ENCODE measurements at places on chromosomes 2 and 18.

DNA sequence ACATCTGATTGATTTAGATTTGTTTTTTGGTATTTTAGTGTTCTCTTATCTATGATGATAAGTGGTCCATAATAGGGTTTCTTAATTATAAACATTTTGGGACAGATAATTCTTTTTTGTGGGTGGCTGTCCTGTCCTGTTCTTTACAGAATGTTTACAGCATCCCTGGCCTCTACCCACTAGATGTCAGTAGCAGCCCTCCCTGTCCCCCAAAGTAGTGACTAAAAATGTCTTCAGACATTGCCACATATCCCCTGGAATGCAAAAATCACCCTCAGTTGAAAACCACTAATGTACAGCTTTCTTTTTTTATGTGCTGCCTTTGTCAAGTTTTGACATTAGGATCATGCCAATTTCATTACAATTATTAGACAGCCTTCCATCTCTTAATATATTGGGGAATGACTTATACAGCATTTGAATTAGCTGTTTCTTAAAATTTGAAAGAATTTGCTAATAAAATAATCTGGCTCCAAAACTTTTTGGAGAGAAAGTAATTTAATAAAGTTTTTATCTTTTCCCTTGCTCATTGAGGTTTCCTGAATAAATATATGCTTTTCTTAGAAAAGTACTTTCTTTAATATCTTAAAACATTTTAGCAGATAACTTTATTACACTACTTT, 19.5 kb downstream of the WIPF1 start:
- DNase-seq: no peak

- DNase-seq: no peak
Observed at GRCh38 chr2:41912776-41913175, 135.0 kb upstream of the PKDCC start.

- DNase-seq: no peak
Observed at GRCh38 chr2:161170958-161171932, 11.0 kb downstream of the TANK start.

GRCh38 chr2:109537565-109538222, 76.1 kb downstream of the SEPTIN10 start:
- DNase-seq: no peak

GRCh38 chr2:30404319-30405259, 42.5 kb upstream of the LCLAT1 start:
- DNase-seq: no peak

DNA sequence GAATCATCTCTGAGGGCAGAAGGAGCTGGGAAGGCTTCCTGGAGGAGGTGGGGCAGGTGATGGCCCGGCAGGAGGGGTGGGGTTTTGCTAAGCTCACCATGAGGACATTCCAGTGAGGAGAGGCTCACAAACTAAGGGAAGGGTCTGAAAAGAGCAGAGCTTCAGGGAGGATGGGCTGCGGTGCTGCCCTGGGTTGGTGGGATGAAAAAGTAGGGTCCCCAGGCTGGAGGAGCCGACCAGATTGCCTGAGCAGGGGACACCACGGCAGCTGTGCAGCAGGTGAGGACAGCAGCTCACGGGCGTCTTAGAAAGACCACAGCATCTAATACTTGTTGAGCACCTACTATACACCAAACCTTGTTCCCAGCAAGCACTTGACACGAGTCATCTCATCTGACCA, 82.2 kb downstream of the DYSF start:
- no peak for DNase-seq

GRCh38 chr2:58032016-58032763, 14.4 kb upstream of the VRK2 start:
- no peak for DNase-seq

DNA sequence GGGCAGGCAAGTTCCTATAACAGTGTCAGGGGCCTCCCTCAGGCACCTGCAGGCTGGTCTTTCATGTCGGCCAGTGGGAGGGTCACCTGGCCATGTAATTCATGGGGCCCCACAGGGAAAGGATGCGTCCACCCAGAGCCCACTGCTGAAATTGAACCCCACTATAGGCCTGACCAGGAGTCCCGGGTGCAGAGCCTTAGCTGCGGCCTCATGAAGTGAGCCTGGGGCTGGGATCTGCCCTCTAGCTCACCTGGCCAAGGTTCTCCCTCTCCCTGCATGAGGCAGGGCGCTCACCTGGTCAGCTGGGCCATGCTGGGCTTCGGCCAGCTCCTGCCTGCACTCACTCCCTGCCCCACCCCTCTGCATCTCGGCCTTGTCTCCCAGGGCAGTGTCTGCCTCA, 41.1 kb downstream of the C1QL2 start:
- DNase-seq: no peak

GRCh38 chr2:72274380-72274797, 126.7 kb upstream of the CYP26B1 start:
- no peak for DNase-seq

- no peak for DNase-seq
Observed at GRCh38 chr18:67805261-67805660, 288.7 kb upstream of the DSEL start.
